Hepatic stellate cell (primary cell): ENCODE measurements at places on chromosomes 3 and 15.

DNA sequence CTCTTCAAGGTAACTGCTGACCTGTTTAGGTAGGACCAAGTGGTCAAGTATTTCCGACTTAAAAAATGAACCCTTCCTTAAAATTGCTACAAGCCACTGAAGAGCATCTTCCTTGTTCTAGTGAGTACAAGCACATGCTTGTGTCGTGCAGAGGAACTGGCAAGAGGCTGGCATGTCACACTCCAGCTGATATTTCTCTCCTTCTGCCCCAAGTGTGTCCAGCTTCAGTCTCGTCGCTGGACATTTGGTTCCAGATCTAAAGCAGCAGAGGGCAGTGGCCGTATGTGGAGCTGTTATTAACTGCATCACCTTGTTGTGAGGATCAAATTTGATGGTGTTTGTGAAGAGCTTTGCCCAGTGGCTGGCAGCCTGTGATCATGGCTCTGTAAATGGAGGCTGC is 10.0 kb downstream of the RBP2 start:
- DNase-seq, result no peak

DNA sequence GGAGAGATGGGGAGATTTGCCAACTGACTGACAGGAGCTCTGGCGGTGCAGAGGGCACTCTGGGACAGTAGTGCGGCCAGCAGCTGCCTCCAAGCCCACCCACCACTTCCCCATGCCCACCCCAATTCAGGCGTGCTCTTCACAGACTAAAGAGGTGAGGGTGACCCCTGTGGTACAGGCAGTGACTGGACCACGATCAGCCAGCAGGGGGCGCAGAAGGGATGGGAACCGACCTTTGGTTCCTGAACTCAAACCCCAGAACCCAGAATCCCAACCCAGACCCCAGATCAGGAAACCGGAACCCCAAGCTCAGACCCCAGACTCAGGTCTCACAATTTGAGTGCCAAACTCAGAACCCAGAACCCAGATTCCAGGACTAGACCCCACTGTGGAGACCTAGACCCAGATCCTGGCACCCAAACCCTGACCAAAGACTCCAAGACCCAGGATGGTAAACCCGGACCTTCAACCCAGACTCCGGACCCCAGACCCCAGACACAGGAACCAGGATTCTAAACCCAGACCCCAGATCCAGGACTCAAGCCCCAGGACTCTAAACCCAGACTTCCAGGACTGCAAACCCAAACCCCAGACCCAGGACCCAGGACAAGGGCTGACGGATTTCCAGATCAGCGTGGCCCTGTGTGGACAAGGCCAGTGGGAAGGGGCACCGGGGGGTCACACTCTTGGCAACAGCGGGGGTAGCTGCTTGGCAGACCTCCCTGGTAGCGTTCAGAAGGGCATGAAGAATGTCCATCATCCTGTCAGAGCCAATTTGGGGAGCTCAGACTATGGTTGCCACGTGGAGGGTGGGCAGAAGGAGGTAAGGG is 3.7 kb upstream of the MYL3 start:
- DNase-seq, result peak; percentile 82

DNA sequence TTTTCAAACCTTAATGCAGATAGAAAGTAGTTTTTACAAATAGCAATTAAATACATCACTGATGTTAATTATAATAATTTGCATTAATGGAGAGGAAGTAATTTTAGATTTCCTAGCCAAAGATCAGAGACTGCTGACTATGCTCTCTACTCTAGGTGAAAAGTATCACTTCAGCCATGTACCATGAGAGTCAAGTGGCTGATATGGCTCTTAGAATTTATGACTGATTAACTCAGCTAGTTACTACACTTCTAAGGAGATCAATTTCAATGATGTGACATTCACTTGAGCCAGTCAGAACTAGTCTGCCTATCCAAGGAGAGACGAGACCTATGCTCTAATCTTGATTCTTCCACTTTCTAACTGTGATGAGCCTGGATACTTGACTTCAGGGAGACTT is 405.7 kb upstream of the RORA start:
- DNase-seq, result no peak

- DNase-seq, result no peak
These were observed 67.7 kb upstream of the CDV3 start for GRCh38 chr3:133505813-133506212.

- no peak for DNase-seq
These were observed 97.2 kb downstream of the LRTM1 start for GRCh38 chr3:54830658-54831057.

DNA sequence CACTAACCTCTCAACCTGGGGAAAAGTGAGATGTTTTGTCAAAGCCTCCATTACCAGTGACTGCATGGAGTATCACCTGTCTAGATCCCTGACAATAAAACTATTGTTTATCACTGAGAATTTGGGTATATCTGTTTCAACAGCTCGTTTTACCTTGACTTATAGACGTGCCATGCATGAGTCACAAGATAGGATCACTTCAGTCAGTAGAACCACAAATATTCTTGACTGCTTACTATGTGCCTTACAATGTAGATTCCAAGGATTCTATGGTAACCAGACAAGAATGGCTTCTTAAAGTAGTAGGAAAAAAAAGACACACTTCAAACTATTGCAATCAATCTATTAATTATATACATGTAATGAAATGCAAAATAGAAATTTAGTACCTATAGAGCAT is 55.7 kb upstream of the GRM7 start:
- DNase-seq, result no peak

- DNase-seq, result no peak
These were observed 27.6 kb upstream of the MTHFS start for GRCh38 chr15:79924379-79924778.

DNA sequence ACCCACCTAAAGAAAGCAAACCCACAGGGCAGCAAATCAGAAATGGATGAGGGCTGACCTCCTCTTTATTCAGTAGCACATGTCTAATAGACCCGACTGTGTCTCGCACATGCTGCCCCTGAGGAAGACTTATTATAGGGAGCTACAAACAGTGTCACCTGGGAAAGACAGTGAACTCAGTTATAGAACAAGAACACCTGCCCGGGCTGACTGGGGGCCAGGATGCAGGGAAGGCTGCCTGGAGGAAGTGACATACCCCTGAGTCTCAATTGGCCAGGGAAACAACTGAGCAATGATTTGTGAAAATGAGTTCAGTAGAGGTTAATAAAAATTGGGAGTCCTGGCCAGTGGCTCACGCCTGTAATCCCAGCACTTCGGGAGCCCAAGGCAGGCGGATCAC is 78.7 kb upstream of the CGNL1 start:
- no peak for DNase-seq

GRCh38 chr15:31488437-31489204 is 162.0 kb downstream of the KLF13 start:
- peak; percentile 95 for DNase-seq

DNA sequence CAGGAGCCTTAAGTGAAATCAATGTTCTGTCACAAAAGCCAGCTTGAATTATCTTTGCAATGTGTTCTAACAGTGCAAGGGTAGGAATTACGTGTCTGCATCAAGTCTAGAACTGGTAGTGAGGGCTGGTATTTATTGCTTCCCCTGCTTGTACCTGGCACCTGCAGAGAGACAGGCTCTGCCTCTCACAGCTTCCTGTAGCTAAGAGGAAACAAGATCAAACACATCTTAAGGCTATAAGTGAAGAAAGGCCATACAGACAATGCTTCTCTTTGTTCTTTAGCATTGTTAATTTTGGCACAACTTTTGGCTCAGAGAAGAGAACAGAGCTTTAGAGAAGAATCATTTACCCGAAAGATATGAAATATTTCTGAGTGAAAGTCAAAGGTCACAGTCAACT is 479.9 kb downstream of the GRM7 start:
- DNase-seq, result no peak

GRCh38 chr3:141272906-141273662 is 41.5 kb downstream of the PXYLP1 start:
- no peak for DNase-seq

DNA sequence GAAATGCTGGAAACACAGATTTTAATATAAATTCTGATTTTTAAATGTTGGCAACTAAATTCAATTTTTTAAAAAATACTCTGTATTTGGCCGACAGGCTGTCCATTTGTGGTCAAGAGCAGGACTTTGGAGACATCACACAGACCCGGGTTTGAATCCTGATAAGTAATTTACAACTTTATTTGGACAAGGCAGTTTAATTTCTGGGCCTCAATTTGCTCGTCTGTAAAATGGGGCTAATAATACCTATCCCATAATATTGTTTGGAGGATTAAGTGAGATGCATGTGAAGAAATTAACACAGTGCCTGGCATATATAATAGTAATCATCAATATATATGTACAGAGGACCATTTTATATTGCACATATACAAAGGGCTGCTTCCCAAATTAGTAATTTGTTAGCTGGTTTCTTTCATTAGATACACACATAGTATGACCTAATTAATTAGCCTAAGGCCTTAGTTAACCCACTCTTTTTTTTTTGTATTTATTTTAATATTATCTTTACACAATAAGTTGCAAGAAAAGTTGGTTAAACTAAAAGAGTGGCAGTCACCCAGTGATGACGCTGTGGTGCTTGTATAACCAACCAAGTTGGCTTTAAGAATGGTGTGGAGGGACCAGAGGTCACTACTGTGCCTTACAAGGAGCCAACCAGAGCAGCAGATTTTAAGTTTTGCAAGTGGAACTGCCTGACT is 665 bp downstream of the PIGB start:
- DNase-seq, result peak; percentile 39

- peak; percentile 47 for DNase-seq
These were observed 4.8 kb upstream of the NR2F2 start for GRCh38 chr15:96325541-96326327.

DNA sequence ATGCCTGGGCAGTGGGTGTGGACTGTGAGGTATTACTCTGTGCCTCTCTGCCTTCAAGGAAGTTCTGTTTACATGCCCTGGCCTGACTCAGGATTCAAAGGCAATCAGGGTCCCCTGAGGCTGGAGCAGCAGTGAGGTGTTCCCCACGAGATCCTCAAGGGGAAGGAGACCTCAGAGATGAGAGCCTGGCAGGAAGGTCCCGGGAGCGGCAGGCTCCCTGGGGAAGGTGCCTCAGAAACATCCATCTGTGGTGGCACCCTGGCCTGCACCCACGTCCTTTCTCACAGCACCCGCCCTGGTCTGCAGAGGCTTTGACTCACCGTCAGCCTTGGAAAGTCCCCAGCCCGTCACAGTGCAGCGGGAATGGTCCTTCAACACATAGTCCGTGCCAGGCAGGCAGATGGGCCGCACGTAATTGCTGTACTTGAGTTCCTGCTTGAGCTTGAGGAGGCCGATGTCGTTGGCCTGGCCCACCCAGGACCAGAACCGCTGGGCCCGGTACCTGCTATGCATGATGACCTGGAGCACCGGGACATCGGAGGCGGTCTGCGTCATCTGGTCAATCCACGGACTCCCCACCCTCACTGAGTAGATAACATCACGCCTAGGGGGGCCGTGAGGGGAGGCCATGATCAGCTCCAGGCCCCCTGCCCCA is 3.6 kb downstream of the PRSS50 start:
- DNase-seq, result no peak

- no peak for DNase-seq
These were observed 104.4 kb downstream of the MYLK start for GRCh38 chr3:123779655-123780231.
